ENCODE measurements at places on chromosomes 7 and 10. TPM values are rescaled to one million over a fixed set of nuclear protein-coding genes. Genes with fewer than 3 reads are reported as not detected.

Gene ACSM6
- not detected for total RNA-seq

Gene NUTM2E
- total RNA-seq, result not detected

Gene APBB1IP
- 59.3 TPM for total RNA-seq

Gene TRIP6
- total RNA-seq, result 28.4 TPM

Gene FAS
- 87.8 TPM for total RNA-seq

Gene BTBD16
- not detected for total RNA-seq

Gene SORCS3
- total RNA-seq, result not detected

Gene PTF1A
- not detected for total RNA-seq

Gene JCAD
- 0.78 TPM for total RNA-seq

Gene PVRIG
- 72.8 TPM for total RNA-seq

Gene LIPN
- total RNA-seq, result not detected

Gene CHRM2
- total RNA-seq, result not detected

Gene KIAA1217
- 4.6 TPM for total RNA-seq

Gene AKR1B1
- 107 TPM for total RNA-seq

Gene MMP21
- 0.24 TPM for total RNA-seq

Gene PON1
- not detected for total RNA-seq

Gene AGMO
- not detected for total RNA-seq

Gene CEP41
- 14.4 TPM for total RNA-seq

Gene NPY
- not detected for total RNA-seq

Gene C10orf62
- not detected for total RNA-seq

Gene ZNF746
- 28.5 TPM for total RNA-seq

Gene SFRP4
- total RNA-seq, result not detected

Gene ZNF853
- total RNA-seq, result 0.27 TPM

Gene GRM3
- total RNA-seq, result not detected

Gene INHBA
- total RNA-seq, result 0.54 TPM

Gene SPDYE18
- total RNA-seq, result 1.3 TPM

Gene DLX6
- total RNA-seq, result not detected

Gene PPP1R17
- not detected for total RNA-seq

Gene PLEKHS1
- total RNA-seq, result 0.22 TPM

Gene MUC3A
- not detected for total RNA-seq

Gene GHRHR
- total RNA-seq, result not detected

Gene IDI1
- 55.5 TPM for total RNA-seq

Gene TAS2R41
- not detected for total RNA-seq

Gene POM121C
- total RNA-seq, result 84.2 TPM

Gene ZNF736
- 23.2 TPM for total RNA-seq
